Activated CD4-positive, alpha-beta T cell treated with anti-CD3 and anti-CD28 coated beads for 4 hours (primary cell): ENCODE measurements at places on chromosomes 3 and 15.

- DNase-seq: no peak
Observed at GRCh38 chr3:88041005-88041404, 17.8 kb downstream of the CGGBP1 start.

DNA sequence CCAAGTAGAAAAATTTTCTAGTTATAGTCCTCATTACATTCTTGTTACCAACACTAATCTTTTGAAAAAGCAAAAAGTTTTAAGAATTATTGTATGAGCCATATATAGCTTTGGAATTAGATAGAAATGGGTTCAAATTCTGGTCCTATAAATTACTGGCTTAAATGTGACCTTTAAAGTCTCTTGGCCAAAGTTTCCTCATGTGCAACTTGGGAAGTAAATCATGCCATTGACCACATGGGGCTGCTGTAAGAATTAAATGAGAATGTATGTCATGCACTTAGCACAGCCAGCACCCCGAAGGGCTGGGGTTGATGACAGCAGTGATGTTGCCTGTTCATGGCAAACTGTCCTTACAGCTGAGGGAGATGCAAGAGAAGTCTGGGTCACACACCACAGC is 108.3 kb downstream of the TOP2B start:
- no peak for DNase-seq

DNA sequence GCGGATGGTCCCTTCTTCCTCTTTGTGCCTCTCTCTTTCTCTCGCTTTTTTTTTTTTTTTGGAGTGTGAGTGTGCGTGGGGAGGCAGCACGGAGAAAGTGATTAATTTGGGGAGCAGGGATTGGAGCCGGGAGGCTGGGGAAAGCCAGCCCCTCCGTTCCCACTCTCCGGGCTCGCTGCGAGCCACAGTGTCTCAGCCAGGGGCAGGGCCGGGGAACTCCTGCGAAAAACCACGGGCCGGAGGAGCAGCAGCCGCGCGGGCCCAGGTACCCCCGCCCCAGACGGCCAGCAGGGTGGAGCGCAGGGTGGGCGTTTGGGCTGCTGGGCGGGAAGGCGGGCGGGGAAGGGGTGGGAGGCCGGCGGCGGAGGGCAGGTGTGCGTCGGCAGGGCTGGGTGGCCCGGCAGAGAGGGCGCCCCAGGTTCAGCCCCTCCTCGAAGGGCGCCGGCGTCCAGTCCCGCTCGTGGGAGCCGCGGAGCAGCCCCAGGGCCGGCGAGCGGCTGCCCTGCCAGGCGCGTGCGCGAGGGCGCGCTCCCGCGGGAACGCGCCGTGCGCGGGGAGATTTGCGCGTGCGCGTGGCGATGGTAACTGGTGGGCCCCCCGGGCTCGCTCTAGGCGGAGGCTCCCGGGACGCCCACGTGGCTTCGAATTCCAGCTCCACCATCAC is 1.4 kb downstream of the CHL1 start:
- no peak for DNase-seq

GRCh38 chr3:28008235-28008634 is 233.2 kb upstream of the CMC1 start:
- DNase-seq: no peak

GRCh38 chr15:31254431-31255175 is 72.0 kb upstream of the KLF13 start:
- no peak for DNase-seq

GRCh38 chr3:174685796-174686195 is 173.3 kb upstream of the NAALADL2 start:
- DNase-seq: no peak

DNA sequence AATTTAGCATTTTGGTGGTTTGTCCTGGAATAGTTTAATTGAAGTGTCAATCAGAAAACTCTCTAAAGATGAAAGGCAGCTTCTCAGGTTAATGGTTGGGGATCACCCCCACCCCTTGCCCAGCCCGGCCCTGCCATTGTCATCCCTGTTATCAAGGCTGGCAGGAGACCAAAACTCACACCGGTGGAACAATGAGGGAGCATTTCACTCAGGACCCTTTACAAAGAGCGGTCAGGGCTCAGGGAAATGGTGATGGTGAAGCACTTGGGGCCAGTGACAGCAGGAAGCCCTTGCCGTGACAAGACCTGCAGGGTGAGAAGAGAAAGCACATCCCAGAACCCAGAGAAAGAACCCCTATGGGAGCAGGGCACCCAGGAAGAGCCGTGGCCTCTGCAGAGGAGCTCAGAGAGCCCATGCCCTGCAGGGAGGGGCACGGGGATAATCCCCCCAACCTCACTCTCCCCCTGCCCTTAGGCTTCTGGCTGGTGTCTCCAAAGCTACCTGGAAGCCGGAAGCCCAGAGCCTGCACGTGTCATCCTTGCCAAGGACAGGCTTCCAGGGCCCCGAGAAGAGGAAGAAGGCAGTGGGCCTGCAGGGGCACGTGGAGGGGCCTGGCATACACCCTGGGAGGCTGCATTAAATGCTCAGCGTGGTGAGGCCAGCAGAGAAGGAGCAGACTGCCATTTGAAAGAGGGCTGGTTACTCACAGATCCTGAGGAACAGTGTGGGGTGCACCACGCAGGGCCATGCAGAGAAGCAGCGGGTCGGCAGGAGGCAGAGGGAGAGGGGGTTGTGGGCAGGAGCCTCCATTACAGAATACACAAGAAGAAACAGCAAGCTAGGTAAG is 80.6 kb upstream of the PRR20G start:
- no peak for DNase-seq

GRCh38 chr3:13231781-13232666 is 158.8 kb upstream of the IQSEC1 start:
- DNase-seq: no peak

DNA sequence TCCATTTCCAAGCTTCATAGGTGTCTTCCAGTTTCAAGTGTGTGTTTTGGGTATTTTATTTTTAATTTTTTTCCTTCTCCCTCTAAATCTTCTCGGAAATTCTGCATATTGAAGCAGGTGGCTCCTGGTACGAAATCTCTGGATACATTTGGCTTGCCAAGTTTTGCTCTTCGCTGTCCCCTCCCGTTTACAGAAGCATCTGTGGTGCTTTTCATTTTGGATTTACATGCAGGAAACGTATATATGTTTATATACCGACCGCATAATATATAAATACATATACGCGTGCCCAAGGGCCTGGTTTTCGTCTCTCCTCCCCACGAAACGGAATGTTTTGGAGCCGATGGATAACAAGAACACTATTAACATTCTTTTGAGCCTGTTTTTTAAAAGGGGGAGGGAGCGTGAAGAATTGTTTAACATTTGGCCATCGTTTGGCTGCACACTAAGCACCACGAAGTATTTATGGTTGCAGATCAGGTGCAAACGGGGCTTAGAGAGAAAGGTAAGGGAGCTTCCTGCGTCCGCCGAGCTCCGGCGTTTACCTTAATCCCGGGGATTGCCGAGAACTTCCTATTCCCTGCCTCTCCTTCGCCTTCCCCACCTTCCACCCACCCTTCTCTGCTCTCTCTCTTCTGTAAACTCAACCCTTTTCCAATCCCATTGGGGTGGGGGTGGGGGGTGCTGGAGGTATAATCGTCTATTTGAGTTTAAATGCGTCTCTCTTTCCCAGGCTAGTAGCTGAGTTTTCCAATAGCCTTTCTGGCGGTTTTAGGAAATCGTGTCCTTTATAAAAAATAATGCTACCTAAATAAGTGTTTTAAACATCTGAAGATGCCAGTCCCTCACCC is 1.1 kb upstream of the NLGN1 start:
- DNase-seq: no peak

DNA sequence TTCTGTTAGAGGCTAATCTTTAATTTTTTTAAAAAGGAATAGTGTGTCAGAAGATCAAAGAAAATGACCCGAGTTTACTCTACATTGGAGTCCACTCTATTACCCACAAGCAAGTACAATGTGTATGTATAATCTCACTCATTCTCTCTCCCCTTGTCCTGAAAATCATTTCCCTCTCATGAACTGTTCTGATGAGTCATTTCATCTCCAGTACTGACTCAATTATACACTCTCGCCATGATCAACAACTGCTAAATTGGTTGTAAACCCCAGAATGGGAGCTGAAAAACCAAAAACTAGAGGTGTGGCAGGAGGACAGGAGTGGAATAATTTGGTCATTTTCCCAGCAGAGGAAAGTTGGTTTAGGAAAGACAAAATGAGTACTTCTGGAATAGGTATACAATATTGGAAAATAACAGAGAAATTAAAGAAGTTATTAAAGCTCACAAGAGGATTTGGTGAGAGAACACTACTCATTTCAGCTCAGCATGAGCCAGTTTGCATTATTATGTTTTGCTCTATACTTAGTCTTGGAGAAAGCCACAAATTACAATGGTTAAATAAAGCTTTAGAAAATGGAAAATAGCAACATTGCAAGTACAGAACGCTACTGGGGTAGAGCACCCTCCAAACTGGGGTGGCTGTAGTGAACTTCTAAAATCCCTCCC is 144.3 kb upstream of the PFN2 start:
- DNase-seq: no peak

- no peak for DNase-seq
Observed at GRCh38 chr15:71811752-71812735, 1.7 kb downstream of the NR2E3 start.

DNA sequence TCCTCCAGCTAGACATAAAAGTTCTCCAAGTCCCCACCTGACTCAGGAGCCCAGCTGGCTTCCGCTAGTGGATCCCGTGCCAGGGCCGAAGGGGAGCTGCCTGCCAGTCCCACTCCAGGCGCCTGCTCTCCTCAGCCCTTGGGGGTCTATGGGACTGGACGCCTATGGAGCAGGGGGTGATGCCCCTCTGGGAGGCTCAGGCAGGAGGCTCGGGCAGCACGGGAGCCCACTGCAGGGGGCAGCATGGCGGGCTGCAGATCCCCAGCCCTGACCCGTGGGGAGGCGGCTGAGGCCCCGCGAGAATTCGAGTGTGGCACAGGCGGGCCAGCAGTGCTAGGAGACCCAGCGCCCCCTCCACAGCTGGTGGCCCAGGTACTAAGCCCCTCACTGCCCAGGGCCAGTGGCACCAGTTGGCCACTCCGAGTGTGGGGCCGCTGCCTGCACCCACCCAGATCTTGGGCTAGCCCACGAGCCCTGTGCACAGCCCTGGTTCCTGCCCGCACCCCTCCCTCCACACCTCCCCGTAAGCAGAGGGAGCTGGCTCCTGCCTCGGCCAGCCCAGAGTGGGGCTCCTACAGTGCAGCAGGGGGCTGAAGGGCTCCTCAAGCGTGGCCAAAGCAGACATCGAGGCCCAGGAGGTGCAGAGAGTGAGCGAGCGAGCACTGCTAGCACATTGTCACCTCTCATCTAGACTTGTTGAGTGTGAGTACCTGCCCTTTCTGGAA is 221.3 kb upstream of the NSMCE3 start:
- no peak for DNase-seq

DNA sequence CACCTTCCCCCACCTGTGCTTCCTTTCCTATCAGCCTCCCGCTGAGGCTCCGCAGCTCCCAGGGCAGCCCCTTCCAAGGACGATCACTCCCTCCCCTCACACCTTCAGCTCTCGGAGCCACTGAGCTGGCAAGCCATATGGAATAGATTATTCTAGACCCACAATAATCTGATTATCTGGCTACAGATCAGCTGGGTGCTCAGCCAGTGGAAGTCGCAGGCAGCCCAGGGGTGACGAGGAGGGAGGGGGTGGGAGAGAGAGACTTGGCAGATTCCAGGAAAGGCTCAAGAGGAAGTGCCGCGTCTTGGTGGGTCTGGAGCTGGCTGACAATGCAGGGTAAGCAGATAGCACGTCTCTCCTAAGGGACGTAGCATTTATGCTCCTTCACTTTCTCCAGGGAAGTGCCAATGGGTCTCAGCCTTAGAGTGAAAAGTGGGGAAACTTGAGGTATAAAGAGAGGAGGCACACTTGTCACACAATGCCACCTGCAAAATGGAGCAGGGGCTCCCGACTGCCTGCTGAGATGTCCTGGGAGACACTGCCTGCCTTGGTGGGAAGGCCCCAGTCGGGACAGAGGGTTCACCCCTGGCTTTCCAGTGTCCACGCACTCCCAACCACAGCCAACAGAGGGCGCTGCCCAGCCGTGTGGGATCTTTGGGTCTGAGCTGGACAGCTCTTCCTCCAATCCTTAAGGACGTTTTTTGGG is 9.4 kb upstream of the MESP1 start:
- peak; percentile 56 for DNase-seq

DNA sequence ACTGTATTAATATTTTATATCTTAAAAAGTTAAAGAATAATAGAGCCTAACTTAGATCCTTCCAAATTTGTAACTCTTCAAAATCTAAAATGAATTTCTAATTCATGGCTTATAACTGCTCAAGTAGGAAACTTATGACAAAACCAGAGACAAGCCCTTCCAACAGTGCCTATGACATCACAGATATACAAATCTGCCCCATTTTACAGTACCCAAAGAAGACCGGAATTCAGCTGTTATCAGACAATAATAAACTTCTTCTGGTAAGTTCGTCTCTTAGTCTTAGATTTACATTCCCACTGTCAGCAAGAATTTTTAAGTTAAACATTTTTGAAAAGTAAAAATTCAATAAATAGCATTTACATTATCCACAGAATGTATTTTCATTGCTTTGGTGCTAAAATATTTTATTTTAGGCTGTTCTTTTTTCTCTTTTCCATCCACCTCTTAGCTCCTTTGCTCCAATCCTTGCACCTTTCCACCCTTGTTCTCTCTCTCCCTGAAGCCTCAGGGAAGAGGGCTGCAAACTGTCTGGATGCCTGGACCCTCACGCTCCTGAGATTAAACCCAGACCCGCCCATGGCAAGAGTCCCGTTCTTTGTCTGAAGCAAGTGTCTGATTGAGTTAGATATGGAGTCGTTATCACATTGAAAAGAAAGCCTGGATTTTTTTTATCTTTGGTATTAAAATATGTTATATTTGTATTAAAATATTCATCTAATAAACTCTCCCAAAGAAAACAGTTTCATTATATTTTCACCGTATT is 312.7 kb downstream of the ZBTB20 start:
- DNase-seq: no peak

GRCh38 chr15:55909036-55909811 is 84.2 kb downstream of the NEDD4 start:
- no peak for DNase-seq

- no peak for DNase-seq
Observed at GRCh38 chr15:85462029-85462428, 81.6 kb downstream of the AKAP13 start.

DNA sequence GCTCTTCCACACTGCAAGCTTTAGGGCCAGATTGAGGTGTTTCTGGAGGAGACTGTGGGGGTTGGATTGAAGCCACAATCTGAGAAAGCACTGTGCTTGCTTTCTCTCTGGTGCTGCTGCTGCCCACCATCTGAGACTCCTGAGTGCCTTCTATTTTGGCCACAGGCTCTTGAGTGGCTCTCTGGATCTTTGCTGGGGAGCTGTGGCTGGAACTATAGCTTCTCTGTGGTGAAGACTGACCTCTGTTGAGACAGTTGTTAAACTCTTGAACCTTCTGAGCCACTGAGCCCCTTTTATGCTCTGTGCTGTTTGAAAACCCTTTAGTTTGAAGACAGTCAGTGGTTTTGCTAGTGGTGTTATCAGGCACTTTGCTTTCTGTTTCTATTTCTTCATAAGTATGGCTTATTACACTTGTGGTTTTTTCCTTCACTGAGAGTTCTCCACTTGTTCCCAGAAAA is 108.7 kb upstream of the TSPAN3 start:
- DNase-seq: no peak

- DNase-seq: no peak
Observed at GRCh38 chr3:67558426-67558825, 96.0 kb downstream of the SUCLG2 start.
